Stimulated activated CD8-positive, alpha-beta memory T cell treated with anti-CD3 and anti-CD28 coated beads, Interleukin-4, amount 100 ng/mL, for 48 hours (primary cell): ENCODE measurements at places on chromosomes 6 and 20.
A peak's percentile ranks its signal among the peaks of the same experiment; 100 is the strongest.

- no peak for DNase-seq
Measured at GRCh38 chr6:130187335-130188206, 35.2 kb downstream of the SAMD3 start.

DNA sequence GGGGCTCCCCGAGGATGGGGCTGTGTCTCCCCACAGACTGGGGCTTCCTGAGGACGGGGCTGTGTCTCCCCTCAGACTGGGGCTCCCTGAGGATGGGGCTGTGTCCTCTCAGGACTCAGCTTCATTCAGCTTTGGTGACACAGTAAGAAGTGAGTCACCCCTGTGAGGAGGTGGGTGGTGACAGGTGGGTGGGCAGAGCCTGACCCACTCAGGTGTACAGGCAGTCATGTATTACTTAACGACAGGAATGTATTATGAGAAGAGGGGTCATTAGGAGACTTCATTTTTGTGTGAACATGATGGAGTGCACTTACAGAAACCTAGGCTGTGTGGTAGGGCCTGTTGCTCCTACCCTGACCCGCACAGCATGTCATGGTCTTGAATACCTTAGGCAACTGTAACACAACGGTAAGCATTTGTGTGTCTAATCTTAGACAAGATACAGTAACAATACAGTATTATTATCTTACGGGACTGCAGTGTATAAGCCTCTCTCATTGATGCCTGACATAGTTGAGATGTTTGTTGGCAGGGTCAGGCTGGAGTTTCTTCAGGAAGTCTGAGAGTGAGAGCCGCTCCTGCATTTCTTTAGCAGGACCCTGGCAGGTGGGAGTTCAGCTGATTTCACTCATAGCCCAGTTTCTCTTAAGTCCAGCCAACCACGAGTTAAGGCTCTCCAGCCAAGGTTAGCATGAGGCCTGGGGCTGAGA lies 10.9 kb upstream of the PGC start:
- no peak for DNase-seq

DNA sequence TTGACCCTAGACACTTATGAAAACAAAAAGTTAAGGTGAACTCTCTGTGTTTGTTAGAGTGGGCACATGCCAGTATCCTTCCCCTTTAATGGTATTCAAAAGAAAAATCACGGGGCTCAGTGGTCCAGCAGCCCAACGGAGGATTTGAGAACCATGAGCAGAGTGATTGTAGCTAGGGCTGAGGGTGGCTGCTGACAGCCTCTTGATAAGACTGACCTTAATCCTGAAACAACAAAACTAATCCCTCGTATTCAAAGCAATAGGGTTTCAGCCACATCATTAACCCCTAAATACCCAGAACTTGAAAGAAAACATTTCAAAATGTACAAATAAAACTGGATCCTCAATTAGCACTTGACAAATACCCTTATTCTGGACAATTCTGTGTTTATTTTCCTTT lies 95.1 kb downstream of the SNAP25 start:
- DNase-seq: no peak

GRCh38 chr6:166253778-166254204 lies 54.4 kb downstream of the PRR18 start:
- peak; percentile 46 for DNase-seq

GRCh38 chr20:63882257-63883200 lies 12.4 kb upstream of the DNAJC5 start:
- DNase-seq: no peak

DNA sequence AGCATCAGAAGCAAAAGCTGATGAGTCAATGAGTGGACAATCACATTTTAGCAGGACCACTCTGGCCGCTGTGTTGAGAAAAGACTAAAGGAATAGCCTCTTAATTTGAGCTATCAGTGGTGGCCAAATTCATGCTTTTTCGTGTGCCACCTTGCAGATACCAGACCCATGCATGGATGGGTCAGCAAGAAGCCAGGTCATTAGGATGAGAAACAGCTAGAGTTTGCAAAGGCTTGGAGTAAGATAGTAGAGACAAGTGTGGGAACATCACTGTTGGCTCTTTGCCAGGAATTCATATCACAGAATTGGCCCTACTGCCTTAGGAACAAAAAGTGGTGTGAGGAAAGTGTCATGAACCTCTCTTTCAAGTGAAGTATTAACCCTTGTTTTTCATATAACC lies 25.5 kb downstream of the MRAP2 start:
- no peak for DNase-seq

DNA sequence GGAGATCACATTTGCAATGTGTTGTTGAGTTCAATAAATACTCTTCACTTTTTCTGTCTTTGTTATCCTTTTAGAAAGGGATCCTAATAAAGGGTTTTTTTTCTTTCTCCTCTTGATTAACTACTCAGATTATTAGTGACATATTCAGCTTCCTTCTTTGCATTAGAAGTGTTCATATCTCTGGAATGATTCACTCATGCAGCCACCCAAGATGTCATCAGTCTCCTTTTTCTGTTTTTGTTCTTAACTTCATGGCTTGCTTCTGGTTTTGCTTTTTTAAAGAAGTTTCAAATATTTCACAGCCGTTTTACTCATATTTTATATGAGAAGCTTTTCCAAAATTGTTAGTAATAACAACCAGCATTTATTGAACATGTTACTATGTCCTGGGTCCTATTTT lies 187.6 kb downstream of the TMEM242 start:
- no peak for DNase-seq
